Stimulated activated CD8-positive, alpha-beta memory T cell treated with anti-CD3 and anti-CD28 coated beads, Interleukin-2, amount 100 ng/mL, for 1 hour (primary cell): ENCODE measurements at places on chromosomes 2 and 18.

DNA sequence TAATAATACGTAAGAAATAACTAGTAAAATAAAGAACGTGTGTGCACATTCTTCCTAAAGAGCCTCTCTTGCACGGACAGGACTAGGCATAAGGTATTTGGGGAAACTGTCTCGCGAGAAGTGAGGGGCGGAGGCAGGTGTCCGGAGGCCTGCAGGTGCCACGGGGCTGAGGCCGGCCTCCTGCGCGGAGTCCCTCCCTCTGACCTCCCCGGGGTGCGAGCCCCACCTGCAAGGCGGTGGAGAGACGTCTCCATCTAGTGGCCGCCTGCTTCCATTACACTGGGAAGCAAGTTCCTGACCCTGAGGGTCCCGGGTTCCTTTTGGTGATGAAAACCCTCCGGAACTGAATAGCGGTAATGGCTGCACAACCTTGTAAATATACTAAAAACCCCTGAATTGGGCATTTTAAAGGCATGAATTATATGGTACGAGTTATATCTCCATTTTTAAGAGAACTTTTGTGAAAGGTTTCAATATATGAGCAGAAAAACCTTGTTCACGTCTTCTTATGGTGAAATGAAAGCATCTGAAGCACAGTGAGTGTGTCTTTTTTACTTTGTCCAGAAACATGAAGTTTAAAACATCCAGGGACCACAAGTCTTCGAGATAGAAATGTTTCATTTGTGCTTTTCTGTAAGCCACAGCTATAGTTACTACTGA, 35.5 kb upstream of the CTDP1 start:
- DNase-seq, result peak; percentile 45

- DNase-seq, result no peak
Measured at GRCh38 chr2:43490252-43490786, 105.5 kb downstream of the THADA start.

- no peak for DNase-seq
Measured at GRCh38 chr2:33195891-33196290, 249.1 kb downstream of the LTBP1 start.

DNA sequence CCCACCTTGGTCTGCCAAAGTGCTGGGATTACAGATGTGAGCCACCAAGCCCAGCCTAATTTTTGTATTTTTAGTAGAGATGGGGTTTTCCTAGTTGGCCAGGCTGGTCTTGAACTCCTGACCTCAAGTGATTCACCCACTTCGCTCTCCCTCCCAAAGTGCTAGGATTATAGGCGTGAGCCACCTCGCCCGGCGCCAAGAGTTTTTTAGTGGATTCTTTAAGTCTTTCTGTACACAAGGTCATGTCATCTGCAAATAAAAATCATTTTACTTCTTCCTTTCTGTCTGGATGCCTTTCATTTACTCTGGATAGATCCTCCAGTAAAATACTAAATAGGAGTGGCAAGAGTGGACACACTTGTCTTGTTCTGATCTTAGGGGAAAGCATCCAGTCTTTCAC, 61.7 kb downstream of the KCMF1 start:
- no peak for DNase-seq

GRCh38 chr2:112493858-112494648, 12.1 kb downstream of the TTL start:
- no peak for DNase-seq

- no peak for DNase-seq
Measured at GRCh38 chr18:43893001-43893637, 615.8 kb upstream of the SYT4 start.

DNA sequence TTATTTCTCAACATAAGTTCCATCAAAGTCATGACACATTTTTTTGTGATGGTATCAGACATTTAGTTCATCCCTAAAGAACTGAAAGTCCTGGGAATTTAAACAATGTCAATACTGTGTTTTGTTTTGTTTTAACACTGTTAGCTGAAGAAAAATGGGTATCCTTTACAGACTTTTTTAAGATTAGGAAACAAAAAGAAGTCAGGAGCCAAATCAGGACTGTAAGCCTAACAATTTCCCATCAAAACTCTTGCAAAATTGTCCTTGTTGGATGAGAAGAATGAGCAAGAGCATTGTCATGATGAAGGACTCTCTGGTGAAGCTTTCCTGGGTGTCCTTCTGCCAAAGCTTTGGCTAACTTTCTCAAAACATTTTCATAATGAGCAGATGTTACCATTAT, 69.4 kb downstream of the SRD5A2 start:
- DNase-seq, result no peak

GRCh38 chr2:121037480-121037879, 247.5 kb downstream of the TFCP2L1 start:
- no peak for DNase-seq

- no peak for DNase-seq
Measured at GRCh38 chr18:31303771-31304170, 14.2 kb upstream of the DSG1 start.
